ENCODE measurements at places on chromosomes 1 and 21.

DNA sequence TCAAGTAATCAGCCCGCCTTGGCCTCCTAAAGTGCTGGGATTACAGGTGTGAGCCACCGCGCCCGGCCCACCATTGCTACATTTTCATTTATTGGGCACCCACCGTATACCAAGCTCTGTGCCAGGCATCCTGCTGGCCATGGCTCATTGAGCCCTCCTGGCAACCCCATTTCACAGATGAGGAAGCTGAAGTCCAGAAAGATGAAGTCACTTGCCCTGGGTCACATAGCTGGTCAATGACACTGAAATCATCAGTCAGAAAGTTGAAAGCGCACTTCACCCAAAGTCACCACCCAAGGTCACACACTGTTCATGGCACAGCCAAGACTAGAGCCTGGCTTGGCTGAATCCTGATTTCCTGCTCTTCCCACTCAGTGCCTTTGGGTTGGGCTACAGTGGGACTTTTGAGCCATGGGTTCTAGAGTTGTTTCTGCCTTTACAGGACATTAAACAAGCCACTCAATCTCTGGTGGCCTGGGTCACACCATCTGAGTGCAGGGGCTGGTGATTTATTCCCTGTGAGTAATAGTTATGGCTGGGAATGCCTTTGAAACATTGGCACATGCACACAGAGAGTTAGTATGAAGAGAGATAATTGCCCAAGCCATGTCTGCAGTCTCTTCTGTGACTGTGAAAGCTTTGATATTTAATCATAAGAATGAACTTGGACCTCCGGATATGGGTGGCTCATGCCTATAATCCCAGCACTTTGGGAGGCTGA is 16.0 kb upstream of the ARHGEF10L start:
- DNase-seq, result no peak

DNA sequence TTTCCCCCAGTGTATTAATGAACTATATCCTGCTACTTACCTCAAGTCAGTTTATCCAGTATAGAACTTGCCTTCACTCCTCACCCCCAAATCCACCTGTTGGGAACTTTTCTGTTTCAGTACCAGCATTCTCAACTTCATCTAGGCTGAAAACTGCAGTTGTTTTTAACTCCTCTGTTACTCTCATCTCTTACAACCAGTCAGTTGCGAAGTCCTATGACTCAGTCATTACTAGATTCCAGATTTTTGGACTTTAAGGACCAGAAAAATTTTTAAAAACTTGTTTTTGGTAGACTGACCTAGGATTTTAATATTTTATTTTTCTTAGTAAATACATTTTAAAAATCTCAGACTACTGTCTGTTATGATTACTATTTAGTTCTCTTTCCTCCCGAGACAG is 8.1 kb downstream of the GNAI3 start:
- DNase-seq, result no peak

GRCh38 chr1:205777994-205778393 is 2.7 kb upstream of the RAB29 start:
- DNase-seq, result no peak

DNA sequence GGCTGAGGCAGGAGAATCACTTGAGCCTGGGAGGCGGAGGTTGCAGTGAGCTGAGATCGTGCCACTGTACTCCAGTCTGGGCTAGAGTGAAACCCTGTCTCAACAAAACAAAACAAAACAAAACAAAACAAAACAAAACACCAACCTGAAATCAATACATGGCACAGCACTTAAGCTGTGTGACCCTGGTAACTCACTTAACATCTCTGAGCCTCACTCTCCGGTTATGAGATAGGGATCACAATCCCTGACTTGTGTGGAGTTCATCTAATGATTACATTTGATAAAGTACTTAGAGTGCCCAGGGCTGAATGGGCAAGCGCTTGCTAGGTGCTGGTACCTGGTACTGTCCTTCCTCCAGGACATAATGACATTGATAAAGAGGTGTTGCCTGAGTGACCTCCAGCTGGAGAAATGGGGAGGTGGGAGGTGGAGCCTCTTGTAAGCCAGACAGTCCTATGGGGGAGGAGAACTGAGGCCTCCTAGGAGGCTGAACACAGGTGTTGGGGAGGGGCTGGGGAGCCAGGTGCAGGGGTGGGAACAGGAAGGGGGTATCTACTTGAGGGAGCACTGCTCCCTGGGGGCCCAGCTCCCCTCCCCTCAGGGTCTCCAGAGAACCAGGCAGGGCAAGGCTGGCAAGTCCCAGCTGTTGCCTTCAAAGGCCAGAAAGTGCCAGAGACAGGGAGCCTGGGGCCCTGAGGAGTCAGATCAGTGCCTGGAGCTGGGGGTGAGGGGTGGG is 17.9 kb downstream of the FOXO6 start:
- DNase-seq, result no peak

DNA sequence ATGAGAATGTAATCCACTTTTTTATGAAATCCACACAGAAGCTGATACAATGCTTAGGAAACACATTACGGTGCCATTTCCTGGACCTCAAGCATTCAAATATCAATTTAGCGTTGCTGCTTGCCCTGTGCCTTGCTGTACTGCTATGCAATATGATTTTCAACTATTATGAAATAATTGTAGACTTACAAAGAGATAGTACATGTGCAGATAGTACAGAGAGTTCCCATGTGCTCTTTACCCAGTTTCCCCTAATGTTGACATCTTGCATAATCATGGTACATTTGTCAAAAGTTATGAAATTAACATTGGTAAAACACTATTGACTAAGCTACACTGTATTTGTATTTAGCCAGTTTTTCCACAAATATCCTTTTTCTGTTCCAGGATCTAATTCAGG is 37.7 kb upstream of the PTBP2 start:
- DNase-seq, result no peak

- no peak for DNase-seq
Observed at GRCh38 chr1:14724246-14724645, 125.8 kb downstream of the KAZN start.

DNA sequence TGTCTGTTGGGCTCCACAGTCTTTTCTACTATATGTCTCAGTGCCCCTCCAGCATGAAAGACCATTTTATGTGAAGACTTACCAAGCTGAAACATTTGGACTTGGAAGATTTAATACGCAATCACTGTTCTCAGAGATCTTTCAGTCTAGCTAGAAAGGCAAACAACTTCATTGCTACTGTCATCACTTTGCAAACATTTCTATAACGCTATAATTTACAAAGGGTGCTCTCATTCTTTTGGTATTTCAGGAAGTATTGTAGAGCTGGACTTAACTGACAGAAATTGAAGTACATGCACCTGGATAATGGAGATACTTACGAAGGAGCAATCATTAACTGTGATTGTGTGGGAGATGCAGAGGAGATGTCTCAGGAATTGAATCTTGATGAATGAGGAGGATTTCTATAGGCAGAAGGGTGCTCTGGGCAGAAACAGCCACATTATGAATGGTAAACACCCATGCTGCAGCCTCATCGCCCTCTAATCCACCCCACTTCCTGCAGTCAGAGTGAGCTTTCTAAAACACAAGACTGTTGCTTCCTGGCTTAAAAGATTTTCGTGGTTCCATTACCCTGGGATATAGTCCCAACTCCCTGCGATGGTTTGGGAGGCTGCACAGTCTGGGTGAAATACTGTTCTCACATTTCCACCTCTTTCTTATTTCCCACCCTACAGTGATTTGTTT is 75.1 kb upstream of the GNG12 start:
- no peak for DNase-seq

- DNase-seq, result no peak
Observed at GRCh38 chr1:242083742-242084141, 84.8 kb upstream of the MAP1LC3C start.

- DNase-seq, result no peak
Observed at GRCh38 chr1:64678366-64678765, 66.5 kb upstream of the RAVER2 start.

DNA sequence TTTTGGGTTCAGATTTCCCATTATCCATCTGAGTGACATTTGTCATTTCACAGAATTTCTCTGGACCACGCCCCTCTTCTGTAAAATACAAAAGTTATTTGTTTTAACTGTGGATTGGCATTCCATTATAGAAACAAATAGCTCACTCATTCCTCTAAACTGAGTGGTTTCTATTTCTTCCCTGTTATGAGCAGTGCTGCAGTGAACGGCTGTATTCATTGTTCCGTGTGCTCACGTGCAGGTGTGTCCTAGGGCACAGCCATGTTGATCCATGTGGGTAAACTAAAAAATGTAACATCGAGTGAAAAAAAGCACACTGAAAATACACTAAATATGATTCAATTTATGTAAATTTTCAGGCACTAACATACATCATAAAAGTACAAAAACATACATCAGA is 27.0 kb upstream of the IL12RB2 start:
- DNase-seq, result no peak

DNA sequence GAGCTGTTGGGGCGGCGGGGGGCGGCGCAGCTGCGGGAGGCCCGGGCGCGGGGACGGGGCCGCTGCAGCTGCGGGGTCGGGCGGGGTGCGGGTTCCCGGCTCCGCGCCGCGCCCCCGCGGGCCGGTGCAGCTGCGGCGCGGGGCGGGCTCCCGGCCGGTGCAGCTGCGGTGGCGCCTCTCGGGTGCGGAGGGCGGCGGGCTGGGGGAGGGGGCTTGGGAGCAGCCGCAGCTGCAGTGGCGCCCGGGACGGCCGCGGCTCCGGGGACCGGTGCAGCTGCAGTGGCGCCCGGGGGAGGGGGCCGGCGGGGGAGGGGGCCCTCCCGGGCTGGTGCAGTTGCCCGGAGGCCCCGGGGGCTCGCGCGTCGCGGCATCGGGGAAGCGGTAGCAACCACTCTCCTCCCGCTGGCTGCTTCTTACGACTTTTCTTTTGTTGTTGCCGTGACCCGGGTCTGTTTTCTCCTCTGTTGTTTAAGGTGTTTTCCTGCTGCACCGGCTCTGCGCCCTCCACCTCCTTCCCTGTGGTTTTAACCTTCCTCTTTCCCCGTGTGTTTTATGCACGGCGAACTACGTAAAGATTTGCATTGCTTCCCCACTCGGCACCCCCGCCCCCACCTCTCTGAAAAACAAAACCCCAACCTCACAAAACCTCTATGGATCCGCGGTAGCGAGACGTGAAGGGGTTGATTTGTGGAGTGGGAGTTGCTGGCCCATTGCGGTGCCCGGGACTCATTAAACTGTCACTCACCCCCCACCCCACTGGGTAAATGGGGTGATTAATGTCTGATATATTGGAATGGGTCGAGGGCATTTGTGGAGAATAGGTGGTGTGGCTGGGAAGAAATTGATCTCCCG is 1.7 kb upstream of the ZBTB18 start:
- DNase-seq, result peak; percentile 29

DNA sequence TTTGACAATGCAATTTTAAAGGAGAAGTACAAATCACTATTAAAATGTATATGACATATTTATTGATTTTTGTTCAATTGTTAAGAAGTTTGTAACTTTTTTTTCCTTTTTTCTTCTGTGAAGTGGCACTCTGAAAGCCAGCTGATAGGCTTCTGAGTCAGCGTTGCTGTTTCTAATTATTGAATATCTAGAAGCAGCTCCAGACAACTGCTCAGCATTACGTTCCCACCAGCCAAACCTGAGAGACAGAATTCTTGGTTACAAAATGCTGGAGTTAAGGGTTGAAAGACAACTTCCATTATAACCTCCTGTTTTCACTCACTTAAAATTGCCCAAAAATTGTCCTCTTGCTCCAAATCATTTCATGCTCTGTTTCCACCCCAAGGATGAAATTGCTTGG is 31.4 kb upstream of the LMX1A start:
- no peak for DNase-seq

- no peak for DNase-seq
Observed at GRCh38 chr1:10787286-10787685, 9.2 kb downstream of the CASZ1 start.

GRCh38 chr1:157147906-157148700 is 9.9 kb upstream of the ETV3 start:
- no peak for DNase-seq

DNA sequence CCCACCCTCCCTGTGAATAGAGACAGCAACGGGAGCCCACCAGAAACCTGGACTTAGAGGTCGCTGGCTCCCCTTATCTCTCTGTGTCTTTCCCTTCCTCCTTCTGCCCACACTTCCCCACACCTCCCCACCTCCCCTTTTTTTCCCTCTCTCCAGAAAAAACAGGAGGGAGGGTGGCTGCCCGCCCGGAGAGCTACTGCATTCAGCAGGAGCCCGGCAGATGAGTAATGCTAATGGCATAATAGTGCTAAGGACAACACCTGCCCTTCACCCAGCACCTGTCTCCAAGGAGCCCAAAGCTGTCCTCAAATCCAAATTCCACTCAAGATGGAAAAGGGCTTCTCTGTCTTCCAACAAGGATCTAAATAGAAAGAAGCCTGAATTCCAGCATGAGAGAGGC is 11.4 kb upstream of the PRELP start:
- no peak for DNase-seq
